ENCODE measurements at places on chromosomes 3 and 15.

DNA sequence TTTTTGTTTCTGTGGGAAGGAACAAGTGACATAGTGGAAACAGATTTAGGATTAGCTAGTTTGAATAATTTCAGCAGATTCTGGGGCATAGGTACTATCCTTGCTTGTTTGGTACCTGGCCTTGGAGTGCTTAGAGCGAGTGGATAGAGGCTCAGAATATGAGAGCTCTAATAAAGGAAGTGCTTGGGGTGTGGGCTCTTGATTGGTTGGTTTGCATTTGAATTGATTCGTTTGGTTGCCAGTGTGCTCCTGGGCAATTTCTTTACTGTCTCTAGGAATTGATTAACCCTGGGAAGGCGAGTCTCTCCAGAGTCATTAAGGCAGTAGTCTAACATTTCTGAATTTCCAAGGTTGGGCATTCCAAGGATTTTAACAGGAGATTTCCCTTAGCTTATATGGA is 98.0 kb downstream of the DTWD1 start:
- DNase-seq: no peak

GRCh38 chr15:63080634-63081250 is 38.2 kb downstream of the TPM1 start:
- no peak for DNase-seq

DNA sequence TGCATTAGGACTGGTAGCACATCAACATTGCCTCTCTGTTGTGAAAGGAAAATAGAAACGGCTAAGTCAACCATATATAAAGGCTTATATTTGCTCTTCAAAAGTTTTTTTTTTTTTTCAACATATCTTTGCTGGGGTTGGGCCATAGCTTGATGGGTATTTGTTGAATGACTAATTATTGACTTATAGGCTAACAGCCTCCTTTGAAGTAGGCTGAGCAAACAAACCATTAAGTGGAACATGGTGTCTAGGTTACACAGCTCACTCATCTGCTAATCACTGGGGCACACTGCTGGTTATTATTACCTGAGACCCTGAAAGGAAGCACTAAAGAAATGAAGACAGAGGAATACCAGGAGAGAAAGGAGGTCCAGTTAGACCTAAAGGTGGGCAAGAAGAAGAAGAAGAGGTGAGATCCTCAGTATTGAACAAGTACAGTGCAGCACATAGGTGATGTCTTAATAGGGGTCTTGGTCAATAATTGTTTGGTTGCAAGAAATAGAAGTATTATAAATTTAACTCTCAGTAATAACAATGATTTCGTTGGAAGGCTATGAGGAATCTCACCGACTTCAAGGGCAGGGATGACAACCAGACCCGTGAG is 139.4 kb downstream of the RPLP1 start:
- no peak for DNase-seq

DNA sequence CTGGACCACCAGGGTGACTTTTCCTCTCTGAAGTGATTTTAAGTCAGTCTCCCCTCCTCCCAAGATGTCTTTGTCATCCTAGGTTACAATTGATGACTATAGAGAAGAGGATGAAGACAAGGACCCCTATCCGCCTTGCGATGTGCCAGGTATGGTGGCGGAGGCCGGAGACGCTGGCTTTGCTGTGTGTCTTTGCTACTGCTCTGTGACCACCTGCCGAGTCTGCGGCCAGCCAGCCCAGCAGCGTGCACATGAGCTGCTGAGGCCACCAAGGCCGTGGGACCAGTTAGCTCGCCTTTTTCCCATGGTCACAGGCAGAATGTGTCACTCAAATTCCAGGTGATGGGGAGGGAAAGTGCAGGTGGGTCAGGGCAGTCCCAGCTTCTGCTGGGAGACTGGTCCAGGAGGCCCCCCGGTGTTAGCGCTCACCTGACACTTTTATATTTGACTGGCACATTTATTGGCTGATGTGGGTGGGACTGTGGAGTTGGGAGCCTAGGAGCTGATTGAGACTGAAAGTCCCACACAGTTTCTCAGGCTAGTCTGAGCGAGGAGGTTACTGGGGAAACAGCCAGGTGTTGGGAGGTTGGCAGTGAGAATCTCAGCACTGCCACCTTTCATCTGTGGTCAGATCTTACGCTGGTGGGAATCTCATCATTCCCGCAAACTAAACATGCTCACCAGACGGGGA is 114.1 kb downstream of the CHDH start:
- DNase-seq: no peak

- no peak for DNase-seq
These were observed 67.6 kb downstream of the SSUH2 start for GRCh38 chr3:8576841-8577571.

GRCh38 chr3:184559336-184559735 is 2.2 kb upstream of the EPHB3 start:
- DNase-seq: no peak

DNA sequence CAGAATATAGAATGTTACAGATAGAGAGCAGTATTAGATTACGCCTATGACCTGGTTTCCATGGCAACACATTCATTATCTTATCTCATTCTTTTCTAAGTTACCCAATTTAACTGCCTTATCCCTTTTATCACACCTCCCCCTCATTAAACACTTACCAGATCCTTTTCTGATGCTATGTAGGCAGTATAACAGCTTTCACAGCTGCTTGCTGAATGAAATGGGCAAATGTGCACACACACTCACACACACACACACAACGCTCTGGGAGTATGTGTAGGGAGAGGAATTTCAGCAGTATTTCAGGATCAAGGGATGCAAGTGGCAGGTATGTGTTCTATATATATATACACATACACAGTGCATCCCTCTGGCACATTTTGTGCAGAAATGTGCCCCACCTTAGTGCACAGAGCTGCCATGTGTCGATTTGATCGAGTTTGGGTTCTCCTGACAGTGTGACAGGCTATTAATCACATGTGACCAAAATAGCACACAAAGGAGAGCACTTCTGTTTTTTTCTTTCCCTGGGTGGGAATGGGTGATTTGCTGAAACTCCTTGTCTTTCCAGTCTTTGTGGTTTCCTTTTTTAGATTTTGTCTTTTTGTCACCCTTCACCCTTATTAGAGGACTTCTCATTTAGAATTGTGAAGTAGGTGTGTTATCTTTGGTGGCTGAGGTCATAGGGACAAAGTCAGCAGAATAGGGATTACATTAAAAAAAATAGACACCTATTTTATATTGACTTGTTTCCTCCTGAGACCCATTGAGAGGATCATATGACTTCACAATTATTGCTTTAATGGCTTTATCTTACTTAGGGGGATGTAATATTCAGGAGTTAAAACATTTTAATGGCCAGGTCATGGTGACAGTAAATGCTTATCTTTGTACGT is 553.7 kb downstream of the PDCD6IP start:
- DNase-seq: peak; percentile 31

- no peak for DNase-seq
These were observed 76.9 kb downstream of the TTBK2 start for GRCh38 chr15:42843699-42844098.

DNA sequence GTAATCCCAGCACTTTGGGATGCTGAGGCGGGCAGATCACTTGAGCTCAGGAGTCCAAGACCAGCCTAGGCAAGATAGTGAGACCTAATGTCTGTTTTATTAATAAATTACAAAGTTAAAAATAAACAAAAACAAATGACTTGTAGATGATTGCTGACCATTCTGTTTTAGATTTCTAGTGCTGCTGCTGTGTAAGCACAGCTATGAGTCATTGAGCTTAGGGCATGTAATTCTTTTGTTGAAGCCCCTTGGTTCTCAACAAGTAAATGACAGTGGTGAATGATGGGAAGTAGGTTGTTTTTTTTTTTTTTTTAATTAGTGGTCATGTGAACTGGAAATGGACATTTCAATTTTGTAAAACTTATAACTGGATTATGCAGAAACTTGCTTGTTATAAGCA is 63.3 kb downstream of the LEO1 start:
- no peak for DNase-seq

DNA sequence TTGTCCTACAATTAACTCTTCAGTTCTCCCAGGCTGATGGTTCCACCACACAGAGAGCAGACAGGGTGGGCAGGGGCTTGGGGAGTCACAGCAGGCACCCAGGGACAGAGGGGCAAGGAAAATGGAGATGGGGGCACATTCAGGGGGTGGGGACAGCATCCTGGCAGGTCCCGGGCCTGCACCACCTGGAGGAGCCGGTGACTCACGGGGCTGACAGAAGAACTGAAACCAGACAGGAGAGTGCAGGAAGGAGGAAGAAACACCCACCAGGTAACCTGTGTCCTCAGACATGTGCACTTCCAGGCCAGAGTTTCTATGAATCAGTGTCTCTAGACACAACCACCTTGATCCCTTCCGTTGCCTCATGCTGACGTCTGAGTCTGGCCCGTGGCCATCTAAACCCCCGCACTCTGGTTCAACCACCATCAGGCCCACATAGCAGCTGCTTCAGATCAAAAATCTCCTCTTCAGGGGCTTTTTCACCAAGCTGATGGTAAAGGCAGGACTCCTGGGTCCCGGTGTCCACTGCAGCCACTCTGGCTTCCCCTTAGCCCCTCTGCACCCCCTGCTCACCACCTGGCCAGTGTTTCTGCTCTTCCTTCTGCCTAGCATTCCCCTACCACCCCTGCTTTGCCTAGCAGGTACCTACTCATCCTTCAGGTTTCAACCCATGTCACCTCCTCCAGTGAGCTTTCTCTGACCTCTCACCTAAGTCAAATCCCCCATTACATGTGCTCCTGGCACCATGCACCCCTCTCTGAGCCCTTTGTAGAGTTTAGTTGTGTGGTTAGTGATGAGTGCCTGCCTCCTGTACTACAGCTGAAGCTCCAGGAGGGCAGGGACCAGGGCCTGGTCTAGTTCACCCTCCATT is 16.5 kb upstream of the CYP11A1 start:
- no peak for DNase-seq

- no peak for DNase-seq
These were observed 36.5 kb downstream of the KLF15 start for GRCh38 chr3:126320517-126321293.

DNA sequence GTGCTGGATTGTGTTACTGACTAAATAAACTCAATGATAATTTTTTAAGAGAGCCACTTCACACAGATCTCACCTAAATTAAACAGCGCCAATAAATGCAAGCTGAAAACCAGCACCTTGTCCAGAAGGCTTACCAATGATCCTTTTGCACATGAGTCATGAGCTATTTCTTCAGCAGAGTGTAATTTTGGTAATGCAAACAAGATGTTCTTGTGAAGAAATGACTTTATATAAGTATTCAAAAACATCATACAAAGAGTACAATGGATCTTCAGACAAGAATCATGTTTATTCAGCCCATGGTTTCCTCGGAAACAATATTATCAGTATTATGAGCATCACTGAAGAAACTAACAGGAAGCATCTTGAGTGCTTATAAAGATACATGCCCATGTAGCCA is 263.8 kb upstream of the UBE2E2 start:
- DNase-seq: no peak

Measured in hematopoietic multipotent progenitor cell treated with erythropoietin and hydrocortisone succinate and interleukin-3 and kit ligand, for 4 days (in vitro differentiated cells).